ENCODE measurements at places on chromosomes 13 and 19. TPM values are rescaled to one million over a fixed set of nuclear protein-coding genes. Genes with fewer than 3 reads are reported as not detected.

ZNF486 gene
- 14.9 TPM for total RNA-seq

EHD2 gene
- not detected for total RNA-seq

DNA sequence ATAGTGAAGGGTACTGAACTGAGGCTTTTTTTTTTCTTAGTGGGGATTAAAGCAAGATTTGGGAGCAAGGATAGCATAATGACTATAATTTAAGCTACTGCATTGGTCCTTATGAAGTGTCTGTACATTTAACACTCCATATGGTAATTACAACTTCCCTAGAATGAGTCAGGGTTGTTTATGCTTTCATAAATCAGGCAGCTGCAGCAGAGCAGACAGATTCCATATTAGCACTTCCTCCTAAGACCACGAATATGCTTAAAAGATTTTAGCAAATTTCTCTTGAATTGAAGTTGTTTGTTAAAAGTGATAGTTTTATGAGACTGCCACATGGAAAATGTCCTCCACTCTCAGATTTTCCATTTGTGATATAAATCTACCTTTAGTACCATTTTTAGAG lies 401.1 kb upstream of the SPRY2 start:
- H3K36me3 ChIP-seq: no peaks in the 10 kb centered on the region
- H3K4me1 ChIP-seq: no peaks in the 10 kb centered on the region
- H3K27ac ChIP-seq: no peak overlapping the region

DNA sequence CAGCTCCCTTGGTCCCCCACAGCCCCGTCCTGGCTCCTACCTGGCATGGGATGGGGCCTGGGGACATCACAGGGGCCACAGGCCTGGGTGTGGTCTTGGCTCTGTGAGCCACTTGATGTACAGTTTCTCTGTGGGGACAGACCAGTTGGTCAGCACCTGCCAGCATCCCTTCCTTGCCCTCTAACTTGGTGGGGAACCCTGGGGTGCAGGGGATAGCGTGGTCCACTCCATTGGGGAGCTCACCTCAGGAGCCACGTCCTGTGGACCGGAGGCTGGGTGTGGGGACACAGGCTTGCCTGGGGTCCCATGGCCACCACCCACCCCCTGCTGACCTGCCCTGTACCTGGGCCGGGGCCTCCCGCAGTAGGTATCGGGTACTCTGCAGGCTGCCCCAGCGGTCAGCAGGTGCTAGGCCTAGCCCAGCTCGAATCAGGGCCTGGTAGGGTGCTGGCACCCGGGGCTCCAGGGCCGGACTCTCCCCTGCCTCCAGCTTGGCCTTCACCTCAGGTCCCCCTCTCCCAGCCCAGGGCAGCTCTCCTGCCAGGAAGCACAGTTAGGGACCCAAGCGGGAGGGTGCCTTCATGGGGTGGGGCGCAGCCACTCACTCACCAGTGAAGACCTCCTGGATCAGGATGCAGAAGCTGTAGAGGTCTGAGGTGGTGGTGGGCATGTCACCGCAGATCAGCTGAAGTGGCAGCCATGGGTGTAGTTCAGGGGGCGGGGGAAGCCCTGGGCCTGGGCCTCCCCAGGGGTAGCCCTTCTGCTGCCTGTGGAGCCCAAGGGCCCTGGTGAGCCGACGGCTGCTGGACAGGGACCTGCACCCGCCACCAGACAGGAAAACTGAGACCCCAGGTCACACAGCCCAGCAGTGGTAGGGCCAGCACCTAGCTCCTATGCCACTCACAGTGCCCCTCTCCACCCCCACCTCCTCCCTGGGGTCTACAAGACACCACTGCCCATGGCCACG lies 14.9 kb downstream of the ARHGAP33 start:
- H3K27ac ChIP-seq: no peak overlapping the region
- H3K4me1 ChIP-seq: peaks cover 4% of the 10 kb centered on the region
- H3K36me3 ChIP-seq: no peaks in the 10 kb centered on the region
- DNase-seq: no peak
- peaks cover 15% of the 10 kb centered on the region for H3K27me3 ChIP-seq

GRCh38 chr19:36151144-36152018 lies 866 bp downstream of the COX7A1 start:
- no peak overlapping the region for H3K27ac ChIP-seq
- DNase-seq: no peak
- H3K27me3 ChIP-seq: no peaks in the 10 kb centered on the region
- no peak overlapping the region for H3K4me3 ChIP-seq
- H3K36me3 ChIP-seq: no peaks in the 10 kb centered on the region

All from naive thymus-derived CD8-positive, alpha-beta T cell (primary cell).